ENCODE measurements at places on chromosomes 7 and 10.

- DNase-seq, result no peak
Measured at GRCh38 chr10:133440633-133441285, 13.0 kb upstream of the SCART1 start.

DNA sequence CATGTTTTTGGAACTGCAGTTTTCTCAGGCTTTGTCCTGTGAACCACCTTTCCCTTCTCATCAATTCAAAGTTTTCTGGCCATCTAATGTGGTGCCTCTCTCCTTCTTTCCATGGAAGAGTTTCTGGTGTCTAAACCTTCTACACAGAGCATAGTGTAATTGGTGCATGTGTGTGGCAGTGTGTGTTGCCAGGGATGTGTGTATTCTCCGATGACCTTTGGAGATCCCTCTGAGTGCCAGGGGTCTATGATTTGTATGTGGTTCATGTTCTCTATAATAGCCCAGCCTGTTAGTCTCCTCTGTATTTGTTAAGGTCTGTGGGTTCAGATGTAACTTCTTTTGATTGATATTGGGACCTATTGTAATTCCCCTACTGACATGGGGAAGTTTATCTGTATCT, 1.5 kb downstream of the TAS2R60 start:
- DNase-seq, result no peak

DNA sequence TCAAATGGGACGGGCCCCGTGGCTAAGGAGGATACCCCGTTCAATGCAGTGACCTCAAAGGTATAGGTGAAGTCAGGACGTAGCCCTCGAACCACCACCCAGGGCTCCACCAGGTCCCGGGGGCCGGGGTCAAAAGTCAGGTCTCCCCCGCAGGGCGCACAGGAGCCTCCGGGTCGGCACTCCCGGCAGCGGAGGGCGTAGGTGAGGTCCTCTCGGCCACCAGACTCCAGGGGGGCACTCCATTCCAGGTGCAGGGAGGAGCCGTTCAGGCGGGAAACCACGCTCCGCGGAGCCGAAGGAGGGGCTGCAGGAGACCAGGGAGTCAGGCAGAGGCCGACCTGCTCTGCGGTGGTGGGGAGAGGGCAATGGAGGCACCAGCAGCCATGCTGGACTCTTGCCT, 7.7 kb downstream of the EPHB4 start:
- no peak for DNase-seq

GRCh38 chr10:112951359-112952281, 1.6 kb downstream of the TCF7L2 start:
- no peak for DNase-seq

DNA sequence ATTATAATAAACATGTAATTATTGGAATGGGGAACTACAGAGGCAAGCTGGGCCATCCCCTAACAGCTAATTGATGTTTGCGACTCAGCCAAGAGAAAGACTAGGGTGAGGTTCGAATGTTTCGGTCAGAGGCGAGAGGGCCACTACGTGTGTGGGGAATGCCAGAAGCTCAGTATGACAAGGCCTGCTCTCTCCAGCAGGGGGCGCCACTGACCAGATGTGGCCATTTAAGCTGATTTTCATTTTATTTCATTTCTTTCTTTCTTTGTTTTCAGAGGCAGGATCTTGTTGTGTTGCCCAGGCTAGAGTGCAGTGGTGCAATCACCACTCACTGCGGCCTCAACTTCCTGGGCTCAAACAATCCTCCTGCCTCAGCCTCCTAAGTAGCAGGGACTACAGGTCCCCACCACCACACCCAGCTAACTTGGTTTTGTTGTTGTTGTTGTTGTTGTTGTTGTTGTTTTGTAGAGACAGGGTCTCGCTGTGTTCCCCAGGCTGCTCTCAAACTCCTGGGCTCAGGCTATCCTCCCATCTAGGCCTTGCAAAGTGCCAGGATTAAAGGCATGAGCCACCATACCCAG, 38.1 kb downstream of the TMEM130 start:
- no peak for DNase-seq
